ENCODE measurements at places on chromosomes 11 and 22.

- no peak for DNase-seq
Measured at GRCh38 chr22:44326491-44326885, 13.7 kb upstream of the SHISAL1 start.

DNA sequence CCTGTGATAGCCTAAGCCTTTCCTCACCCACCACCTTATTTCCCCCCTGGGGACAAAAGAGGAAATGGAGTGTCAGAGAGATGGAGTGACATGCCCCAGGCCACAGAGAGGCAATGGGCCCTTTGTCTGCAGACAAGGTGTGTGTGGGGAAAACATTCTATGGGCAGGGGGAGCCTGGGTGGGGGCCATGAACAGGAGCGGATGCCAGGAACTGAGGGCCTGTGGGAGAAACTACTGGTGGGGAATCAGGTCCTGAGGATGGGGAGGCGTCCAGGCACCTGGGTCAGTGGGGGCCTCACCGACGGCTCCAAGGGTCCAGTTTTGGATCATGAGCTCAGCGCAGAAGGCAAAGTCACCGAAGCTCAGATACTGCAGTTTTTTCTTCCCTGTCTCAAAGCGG lies 3.0 kb downstream of the FIBP start:
- no peak for DNase-seq

- no peak for DNase-seq
Measured at GRCh38 chr11:8019314-8020243, 32.4 kb downstream of the EIF3F start.

DNA sequence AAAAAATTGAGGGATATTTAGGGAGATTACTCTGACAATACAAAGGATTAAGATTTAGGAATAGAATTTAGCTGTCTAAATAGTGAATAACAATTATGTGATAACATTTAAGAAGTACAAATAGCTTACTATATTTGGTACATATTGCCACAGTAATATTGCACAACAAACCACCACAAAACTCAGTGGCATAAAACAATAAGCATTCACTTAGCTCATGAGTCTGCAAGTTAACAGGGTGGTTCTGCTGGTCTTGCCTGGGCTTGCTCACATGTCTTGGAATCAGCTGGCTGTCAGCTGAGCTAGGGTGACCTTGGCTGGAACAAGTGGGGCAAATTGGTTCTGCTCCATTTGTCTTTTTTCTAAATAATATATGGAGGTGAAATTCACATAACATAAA lies 115.1 kb downstream of the DCDC1 start:
- no peak for DNase-seq

DNA sequence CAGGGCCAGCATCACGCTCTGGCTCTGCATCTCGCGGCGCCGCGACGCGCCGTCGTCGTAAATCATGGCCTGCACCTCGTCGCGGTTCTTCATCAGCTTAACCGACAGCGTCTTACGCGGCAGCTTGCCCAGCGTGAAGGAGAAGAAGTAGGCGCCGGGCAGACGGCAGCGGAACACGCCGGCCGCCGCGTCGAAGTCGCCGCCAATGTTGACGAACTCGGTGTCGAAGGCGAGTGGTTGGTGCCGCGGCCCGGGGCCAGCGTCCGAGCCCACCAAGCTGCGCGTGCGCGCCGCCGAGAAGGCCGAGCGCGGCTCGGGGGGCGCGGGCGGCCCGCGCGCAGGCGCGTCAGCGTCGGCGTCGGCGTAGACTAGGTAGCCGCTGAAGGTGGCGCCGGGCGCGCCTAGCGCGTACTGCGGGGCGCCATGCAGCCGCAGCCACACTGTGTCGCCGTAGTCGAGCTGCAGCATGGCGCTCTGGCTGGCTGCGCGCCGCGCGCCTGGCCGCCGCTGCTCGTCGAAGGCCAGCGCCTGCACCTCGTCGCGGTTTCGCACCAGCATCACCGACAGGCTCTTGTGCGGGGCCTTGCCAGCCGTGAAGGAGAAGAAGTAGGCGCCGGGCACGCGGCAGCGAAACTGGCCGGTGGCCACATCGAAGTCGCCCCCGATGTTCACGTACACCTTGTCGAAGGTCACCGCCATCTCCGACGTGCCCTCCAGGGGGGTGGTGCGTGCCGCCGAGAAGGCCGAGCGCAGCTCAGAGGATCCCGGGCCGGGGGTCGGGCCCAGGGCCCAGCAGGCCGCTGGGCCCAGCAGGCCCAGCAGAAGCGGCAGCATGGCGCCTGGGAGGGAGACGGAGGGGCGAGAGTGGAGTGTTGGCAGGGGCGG lies 3.7 kb downstream of the FAM180B start:
- DNase-seq, result no peak

GRCh38 chr22:46582281-46582933 lies 37.8 kb upstream of the GRAMD4 start:
- DNase-seq, result no peak

- no peak for DNase-seq
Measured at GRCh38 chr11:22432291-22433093, 94.3 kb downstream of the SLC17A6 start.

- peak; percentile 41 for DNase-seq
Measured at GRCh38 chr22:24156141-24156912, 25.0 kb upstream of the SUSD2 start.

DNA sequence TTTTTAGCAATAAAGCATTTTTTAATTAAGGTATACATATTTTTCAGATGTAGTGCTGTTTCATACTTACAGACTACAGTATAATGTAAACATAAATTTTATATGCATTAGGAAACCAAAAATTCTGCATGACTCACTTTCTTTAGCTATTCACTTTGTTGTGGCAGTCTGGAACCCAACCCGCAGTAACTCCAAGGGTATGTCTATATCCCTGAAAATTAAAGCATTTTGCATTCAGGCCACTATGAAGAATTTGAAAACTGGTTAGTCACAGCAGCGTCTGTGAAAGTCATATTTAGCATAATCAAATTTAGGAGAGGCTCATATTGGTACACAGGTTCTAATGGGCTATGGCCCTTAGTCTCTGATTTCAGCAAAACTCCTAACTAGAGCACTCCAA lies 46.8 kb downstream of the BBOX1 start:
- no peak for DNase-seq

GRCh38 chr11:72245263-72245816 lies 1.4 kb upstream of the PHOX2A start:
- DNase-seq, result no peak

- no peak for DNase-seq
Measured at GRCh38 chr11:96229354-96229977, 113.5 kb downstream of the MAML2 start.

DNA sequence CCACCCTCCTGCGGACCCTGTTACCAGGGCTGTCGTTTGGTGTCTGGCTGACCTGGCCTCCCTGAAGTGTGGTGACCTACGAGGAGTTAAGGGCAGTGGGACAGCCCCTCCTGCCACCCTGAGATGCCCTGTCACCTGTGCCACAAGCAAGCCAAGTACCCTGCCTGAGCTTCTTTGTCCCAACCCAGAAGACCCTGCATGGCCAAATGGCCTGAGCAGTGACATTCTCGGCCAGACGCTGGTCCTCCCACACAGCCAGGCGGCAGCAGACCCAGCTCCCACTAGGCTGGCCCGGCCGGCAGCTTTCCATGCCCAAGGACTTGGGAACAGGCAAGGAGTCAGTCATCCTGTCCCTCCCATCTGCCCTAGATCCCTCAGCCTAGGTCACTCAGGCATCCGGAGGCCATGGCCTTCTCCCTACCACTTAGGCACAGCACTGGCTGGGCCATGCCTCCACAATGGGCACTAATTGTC lies 7.6 kb downstream of the ARVCF start:
- DNase-seq, result no peak

All from stimulated activated CD8-positive, alpha-beta memory T cell treated with anti-CD3 and anti-CD28 coated beads, Interleukin-7, amount 100 ng/mL, for 1 hour (primary cell).